Foreskin keratinocyte (primary cell): ENCODE measurements at places on chromosomes 1 and 21. TPM values are rescaled to one million over a fixed set of nuclear protein-coding genes. Genes with fewer than 3 reads are reported as not detected.

Gene GJB5
- total RNA-seq: 119 and 146 TPM in 2 replicates

Gene OR2AK2
- total RNA-seq: not detected in 2 replicates

Gene TFF3
- total RNA-seq: not detected in 2 replicates

Gene KRTAP22-2
- not detected in 2 replicates for total RNA-seq

Gene GNAT2
- not detected in 2 replicates for total RNA-seq
